Right forelimb (tissue), 1 donor: ENCODE measurements at places on chromosomes 16 and 17.

DNA sequence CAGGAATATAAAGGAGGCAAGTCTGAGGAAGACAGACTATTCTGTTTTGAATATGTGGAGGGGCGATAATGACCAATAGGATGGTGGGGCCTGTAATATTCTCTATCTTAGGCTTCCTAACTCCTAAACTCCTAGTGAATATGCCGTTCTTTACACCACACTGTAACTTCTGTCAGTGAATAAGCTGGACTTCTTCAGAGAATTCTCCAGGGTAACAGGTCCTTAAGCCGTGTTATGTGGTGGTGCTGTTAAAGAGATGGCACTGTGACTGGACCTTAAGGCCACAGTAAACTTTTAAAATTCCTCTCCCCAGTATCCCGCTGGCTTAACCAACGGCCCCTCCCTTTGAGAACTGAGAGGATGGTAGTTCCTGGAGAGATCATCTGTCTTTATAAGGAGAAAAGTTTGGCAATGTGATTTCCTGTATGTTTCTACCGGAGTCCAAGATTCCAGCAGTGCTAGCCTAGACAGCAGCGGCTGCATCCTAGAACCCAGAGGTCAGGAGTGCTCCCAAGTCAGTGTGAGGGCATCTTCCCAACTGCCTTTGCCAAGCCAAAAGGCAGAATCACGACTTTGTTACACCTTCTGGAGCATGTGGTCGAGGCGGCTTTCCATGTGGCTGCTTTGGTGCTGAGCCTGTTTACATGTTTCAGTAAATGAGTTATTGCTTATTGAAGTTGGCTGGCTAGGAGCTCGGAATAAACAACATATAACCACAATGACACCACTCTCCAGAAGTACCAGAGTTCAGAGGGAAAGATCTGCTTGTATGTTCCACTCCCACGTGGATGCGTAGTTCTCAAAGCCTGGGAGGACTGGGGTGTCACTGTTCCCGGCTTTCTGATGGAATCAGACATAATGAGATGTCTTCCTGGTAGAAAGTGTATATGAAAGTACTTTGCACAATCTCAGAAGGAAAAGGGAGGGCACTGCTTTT is 41.0 kb downstream of the TUBD1 start:
- DNase-seq, result peak; percentile 60

GRCh38 chr17:29761040-29761761 is 138.5 kb upstream of the CORO6 start:
- DNase-seq, result peak; percentile 89

DNA sequence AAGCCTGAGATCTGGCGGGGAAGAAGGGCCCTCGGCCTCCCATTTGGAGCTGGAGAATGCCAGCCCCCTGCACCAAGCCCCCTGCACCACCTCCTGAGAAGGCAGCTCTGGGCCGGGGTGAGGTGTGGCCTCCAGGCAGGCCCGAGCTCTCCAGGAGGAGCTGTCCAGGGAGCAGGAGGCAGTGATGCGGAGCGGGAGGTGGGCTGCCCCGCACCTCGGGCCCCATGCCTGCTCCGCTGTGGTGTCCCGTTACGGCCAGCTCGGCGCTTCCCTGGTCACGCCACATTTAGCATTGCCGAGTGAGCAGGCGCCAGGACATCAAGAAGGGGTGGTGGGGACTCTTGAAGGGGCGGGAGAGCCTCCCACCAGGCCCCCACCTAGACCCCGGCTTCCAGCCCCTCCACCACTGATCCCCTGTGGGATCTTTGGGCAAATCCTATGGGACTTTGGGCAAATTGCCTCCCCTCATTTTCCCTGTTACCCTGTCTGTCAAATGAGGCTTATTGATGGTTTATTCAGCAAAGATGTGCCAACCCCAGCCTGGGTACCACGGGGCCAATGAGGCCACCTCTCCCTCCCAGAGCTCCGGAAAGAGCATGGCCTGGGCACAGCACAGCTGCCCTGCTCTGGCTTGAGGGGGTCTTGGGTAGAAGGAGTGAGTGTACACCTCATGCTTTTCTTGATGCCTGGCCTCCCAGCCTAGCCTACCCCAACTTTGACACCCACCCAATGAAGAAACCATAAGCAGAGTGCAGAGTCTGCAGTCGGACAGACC is 15.3 kb downstream of the FOXN1 start:
- DNase-seq, result no peak

DNA sequence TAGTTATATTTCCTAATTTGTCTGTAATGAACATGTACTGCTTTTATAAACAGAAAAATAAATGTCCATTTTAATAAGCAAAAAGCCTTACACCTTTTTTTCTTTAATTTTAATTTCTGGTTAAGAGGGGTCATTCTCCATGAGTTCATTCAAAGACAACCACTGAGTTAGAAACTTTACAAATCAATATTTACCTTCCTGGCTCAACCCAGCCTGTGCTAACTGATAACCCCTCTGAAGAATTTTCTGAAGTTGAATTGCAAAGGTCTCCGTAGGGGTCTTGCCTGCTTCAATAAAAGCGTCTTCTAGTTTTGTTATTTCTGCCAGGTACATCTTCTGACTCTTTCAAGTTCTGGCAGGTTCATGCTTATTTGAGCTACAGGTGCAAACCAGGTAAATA is 440.4 kb upstream of the SALL1 start:
- DNase-seq, result no peak

DNA sequence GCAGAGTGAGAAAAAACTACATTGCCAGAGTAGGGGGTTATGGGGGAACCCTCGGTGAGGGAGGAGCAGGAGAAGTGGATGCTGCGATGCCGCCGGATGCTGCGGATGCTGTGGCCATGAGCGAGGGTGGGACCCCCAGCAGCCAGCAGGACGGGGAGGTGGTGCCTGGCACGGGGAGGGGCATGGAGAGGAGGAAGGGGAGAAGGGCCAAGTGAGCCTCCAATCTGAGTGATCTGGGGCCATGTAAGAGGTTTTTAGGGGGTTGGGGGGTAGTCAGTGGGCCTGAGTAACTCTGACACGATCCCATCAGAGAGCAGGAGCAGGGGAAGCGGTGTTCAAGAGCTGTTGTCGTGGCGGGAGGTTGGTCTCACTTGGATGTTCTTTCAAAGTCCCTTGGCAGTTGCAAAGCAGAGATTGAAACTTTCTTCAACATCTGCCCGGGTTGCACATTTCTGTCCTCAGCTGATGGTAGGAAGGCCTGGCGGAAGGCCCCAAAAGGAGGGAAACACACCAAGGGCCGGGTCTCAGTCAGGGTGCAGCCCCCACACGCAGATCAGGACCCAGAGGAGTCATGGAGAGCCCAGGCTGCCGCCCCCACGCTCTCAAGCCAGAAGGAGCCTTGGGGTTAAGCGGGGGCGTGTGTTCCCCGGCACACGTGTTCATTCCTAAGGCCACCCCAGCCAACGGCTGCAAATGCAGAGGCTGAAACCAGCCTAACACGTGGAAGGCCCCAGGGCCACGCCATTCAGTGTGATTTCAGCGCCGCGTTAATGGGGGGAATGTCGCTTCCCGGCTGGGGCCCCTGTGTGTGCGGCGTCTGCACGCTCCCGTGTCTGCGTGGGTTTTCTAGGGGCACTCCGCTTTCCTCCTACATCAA is 81.7 kb downstream of the ZDHHC7 start:
- DNase-seq, result no peak

- DNase-seq, result no peak
Observed at GRCh38 chr16:50502616-50503011, 45.6 kb upstream of the NKD1 start.

DNA sequence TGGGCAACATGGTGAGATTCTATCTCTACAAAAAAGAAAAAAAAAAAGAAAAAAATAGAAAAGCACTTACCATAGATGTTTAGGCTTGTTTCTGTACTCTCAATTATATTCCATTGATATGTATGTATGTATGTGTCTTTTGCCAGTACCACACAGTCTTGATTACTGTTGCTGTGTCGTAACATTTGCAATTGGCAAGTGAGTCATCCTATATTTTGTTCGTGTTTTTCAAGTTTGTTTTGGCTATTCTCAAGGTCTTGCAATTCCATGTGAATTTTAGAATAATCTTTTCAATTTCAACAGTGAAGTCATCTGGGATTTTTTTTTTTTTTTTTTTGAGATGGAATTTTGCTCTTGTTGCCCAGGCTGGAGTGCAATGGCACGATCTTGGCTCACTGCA is 19.3 kb downstream of the SPECC1 start:
- no peak for DNase-seq

- DNase-seq, result no peak
Observed at GRCh38 chr17:35795007-35795870, at the start of gene MMP28. MMP28 (minus strand) TSS chr17:35795641; CDS start chr17:35795377, 264 bp downstream.

GRCh38 chr17:79833110-79833450 is 6.2 kb downstream of the CBX4 start:
- no peak for DNase-seq

- DNase-seq, result no peak
Observed at GRCh38 chr16:9378876-9379275, 287.4 kb downstream of the HAPSTR1 start.
